NCI-H1417 (cell line): ENCODE measurements at places on chromosomes 6 and 20.

DNA sequence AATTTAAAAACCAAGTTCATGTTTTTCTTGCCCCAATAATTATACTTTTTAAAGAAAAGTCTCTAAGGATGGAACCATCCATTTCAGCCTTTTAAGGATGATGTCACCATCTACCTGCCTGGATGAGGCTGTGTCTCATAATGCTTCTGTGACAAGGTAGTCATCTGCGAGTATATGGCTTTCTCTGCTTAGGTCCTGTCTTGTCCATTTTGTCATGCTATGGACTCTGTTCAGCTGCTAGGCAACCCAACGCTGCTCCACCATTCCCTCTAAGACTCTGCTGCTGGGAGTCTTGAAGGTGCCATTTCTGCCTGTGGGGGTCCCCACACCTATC is 459.8 kb upstream of the RUNX2 start:
- no peak for DNase-seq

DNA sequence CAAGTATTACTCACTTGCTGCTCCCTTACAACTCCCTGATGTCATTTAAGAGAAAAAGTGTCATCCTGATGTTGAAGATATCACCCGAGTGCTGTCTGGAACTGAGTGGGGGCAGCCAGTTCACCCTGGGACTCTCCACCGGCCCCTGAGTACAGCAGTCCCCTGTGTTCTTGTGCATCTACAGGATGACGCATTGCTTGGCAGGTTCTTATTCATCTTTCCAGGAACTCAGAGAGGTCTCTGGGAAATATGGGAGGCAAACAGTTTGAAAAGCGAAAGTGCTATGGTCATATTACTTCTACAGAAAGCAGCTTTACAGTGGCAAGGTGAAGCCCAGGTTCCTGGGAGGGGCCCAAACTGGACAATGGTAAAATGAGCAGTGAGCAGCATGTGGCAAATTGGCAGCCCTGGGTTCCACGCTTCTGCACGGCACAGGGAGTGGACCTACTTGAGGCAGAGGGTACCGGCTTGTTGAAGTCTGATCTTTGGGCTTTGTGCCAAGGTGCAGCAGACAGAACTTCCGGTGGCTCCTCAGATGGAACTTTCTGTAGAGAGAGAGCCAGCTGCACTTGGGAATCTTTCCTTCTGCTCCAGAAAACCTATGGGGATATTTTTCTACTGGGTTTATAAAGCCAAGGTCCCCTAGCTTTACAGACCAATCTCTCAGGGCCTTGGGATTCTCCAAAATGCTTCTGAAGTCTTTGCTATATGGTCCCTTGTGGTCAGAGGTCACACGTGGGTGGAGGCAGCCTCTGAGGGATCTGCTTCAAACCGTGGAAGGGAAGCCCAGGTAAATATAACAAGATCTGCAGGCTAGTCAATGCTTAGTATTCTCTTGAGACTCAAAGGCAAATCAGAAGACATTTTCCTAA is 128.3 kb downstream of the MAP3K7 start:
- no peak for DNase-seq

DNA sequence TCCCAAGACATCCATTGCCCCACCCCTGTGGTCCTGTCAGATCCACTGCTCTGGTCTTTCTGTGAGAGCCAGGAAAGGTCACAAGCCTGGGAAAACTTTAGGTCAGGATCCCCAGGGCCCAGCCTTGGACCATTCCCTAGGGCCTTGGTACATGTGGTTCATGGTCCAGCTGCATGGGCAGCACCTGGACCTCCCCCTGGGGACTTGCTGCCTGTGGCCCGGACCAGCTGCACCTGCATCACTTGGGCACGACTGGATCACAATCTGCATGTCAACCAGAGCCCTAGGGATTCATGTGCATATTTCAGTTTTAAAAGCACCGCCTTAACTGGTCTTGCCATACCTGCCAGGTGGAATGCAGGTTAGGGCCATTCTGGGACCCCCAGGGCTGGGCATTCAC is 44.3 kb upstream of the MC3R start:
- no peak for DNase-seq

DNA sequence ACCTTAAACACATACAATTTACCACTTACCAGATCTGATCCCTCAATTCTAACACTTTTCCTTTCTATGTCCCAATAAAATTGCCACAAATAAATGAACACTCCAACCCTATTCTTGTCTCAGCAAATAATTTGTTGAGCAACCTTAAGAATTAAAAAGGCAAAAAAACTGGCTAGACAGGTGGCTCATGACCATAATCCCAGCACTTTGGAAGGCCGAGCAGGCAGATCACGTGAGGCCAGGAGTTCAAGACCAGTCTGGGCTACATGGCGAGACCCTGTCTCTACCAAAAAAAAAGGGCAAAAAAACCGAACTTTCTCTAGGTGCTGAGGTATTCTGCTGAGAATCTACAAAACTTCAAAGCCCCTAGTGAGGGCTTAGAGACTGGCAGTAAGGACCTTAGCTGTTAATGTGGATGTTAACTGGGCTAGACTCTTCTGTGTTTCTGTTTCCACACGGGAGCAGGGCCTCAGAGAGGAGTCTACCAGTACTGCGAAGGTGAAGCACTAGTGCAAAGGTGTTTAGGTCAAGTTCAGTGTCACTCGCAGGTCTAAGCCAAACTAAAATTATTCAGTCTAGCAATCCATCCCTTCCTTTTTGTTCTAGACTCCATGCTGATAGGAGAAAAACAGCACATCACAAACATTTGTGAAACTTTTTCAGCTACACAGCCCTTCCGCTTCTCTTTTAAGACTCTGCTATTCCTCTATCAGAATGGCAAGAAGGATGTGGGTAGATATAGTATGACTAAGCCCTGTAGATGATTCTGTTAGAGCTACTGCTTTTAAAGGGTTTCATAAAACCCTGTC is 2.6 kb downstream of the FASTKD5 start:
- DNase-seq = no peak

DNA sequence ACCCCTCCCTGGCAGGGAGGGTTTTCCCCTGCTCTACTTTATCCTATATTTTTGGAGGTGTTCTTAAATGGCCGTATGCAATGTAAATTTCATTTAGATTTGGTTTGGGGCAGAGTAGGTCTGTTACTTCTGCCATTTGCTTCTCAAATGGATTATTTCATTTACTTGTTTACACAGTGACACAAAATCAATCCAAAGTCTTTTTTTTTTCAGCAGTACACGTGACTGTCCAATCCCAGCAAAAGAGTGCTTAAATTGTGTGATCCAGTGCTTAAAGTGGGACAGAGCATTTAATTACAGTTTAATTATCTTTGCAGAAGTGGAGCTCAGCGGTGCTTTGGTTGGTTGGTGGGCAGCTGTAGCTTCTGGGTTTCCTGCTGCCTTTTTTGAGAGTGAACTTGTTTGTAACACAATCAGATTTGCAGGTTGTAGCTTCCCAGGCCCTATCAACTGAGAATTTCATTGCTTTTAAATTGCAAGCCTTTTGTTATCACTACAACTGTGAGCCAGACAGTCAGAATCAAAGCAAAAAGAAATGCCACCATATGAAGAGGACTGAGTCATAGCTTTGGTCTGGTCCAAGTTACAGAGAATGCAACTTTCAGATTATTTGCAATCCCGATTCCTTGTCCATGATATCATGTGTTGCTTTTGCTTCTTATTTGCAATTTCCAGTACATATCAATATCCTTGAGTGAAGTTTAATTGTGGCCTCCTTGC is 216.9 kb downstream of the DOK5 start:
- peak; percentile 4 for DNase-seq

GRCh38 chr6:161676586-161676985 is 402.7 kb upstream of the AGPAT4 start:
- peak; percentile 66 for DNase-seq

DNA sequence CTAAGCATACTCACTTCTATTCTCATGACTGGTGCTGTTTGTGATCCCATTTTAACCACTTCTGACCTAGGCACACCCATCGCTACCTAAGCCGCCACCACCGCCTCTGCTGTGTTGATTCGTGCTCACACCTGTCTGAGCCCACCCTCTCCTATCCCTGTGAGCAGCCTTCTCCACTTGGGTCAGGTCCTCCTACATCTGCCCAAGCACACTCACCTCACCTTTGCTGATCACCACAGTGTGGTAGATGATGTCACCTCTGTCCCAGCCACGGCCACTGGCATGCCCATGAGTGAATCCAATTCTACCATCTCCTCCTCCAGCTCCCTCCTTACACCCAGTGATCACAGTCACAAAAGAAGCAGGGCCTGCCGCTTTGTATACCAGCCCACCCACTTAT is 20.8 kb downstream of the MUC22 start:
- DNase-seq = no peak

- DNase-seq = no peak
Observed at GRCh38 chr6:164756142-164756541, 553.3 kb downstream of the C6orf118 start.

DNA sequence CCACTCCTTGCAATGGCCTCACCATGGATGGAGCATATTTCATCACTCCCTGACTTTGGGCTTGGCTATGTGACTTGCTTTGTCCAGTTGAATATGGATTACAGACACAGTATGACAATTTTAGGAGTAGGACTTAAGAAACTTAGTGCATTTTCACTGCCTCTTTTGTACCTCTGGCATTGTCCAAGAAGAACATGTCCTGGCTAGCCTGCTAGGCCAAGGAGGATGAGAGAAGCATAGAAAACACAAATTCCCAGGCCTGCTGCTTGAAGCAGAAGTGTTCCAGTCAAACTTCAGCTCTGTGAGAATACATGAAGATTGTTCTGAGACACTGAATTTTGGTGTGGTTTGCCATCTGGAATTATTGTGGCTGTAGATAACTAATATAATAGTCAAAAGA is 3.1 kb upstream of the MCHR2 start:
- DNase-seq = no peak

- DNase-seq = no peak
Observed at GRCh38 chr20:14951707-14952418, 614.5 kb upstream of the FLRT3 start.

DNA sequence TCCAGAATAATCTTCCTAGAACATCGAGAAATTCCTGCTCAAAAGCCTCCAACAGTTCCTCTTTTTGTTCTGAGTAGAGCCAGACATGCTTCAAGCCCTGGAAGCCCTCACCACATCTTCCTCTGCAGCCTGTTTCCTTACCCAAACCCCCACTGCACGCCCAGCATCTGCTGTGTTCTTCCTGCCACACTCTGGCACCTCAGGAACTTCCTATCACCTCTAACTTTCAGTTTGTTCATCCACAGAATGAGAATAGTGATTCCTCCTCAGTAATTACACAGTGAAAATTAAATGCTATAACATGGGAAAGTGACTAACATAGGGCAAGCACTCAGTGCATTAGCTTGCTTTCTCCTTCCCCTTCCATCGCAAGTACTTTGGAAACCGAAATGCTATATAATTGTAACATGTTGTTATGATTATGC is 26.3 kb downstream of the C6orf89 start:
- no peak for DNase-seq

GRCh38 chr6:147099974-147100373 is 104.2 kb upstream of the STXBP5 start:
- DNase-seq = no peak

DNA sequence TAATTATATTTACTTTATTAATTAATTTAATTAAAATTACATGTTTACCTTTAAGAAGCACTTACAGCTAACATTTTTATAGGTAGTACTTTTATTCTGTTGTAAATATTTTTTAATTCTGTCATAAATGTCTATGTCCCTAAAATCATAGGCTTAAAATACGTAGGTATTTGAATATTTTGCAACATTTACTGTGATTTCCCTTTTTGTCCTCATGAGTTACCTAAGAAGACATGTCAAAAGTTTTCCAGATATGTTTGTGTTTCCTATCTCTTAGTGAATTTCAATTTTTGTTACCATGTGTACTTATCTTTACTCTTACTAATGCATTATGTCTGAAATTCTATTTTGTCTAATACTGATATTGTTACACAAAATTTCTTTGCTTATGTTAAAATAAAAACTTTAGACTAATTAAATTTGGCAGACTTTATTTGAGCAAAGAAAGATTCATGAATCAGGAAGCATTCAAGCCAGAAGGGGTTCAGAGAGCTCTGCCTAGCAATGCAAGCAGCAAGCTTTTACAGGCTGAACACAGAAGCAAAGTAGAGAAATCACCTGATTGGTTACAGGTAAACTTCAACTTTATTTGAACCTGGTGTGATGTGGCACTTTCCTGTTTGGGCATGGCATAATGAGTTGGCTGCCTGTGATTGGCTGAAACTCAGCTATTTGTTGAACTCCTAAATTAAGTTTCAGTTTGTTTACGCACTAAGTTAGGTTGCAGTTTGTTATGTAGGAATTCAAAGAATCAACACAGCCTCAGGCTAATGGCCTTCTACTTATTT is 123.2 kb upstream of the TMEM170B start:
- no peak for DNase-seq

DNA sequence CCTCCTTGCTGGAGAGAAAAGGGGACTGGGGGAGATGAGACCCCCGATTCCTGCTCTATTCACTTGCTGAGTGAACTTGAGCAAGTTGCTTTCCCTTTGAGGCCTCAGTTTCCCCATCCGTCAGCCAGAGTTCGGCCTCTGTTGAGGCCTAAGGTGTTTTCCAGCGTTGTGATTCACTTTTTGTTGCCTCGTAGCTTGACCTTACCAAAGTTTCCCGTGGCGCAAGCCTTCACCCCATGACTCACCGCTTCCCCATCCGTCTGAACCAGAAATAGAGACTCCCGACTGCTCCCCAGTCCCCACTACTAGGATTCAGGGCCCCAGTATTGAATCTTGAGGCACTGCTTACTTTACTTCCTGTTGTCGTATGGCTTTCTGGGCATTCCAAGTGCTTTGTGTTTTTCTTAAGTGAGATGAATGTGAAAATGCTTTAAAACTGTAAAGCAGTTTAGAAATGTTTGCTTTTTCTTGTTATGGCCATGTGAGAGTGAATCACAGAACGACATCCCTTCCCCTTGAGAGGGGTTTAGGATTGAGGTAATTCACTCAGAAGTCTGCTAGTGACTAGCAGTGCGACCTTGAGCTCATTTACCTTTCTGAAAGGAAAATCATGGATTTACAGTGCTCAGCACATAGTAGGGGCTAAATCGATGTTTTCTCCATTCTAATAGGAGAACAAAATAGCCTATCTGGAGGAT is 1.2 kb downstream of the CHMP4B start:
- no peak for DNase-seq

- DNase-seq = peak; percentile 24
Observed at GRCh38 chr6:23329086-23329485, 759.7 kb downstream of the HDGFL1 start.

DNA sequence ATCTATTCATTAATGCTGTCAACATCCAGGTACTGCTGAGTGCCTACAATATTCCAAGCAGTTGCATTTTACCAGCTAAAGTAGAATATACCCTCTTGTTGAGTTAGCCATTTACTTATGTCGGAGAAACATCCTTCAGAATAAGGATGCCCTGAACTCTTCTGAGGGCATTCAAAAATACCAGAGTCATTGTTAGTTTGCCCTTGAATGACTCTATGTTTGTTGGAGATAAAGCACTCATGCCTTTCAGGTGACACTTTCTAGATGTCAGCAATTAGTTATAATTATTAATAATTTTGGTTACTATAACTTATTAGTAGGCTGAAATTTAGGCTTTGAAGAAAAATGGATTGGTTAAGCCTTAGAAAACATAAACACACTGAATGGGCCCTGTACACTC is 286.2 kb upstream of the STXBP5 start:
- no peak for DNase-seq

DNA sequence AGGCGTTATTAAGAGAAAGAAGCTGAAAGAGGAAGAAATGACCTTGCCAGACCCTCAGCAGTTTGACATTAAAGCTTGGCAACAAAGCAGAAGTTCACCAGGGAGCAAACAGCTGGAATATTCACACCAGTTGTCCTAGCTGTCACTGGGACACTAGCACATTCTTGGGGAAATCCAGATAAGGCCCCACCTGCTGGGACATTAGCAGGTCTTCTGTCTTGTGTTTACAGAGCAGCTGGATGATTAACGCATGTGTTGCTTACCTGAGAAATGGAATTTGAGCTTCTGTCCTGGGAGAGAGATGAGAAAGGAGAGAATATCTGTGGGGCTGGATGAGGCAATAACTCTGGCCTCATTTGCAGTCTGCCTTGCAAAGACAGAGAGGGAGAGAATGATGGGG is 137.6 kb upstream of the RIN2 start:
- DNase-seq = peak; percentile 13
